ENCODE measurements at places on chromosomes 5 and 9.

DNA sequence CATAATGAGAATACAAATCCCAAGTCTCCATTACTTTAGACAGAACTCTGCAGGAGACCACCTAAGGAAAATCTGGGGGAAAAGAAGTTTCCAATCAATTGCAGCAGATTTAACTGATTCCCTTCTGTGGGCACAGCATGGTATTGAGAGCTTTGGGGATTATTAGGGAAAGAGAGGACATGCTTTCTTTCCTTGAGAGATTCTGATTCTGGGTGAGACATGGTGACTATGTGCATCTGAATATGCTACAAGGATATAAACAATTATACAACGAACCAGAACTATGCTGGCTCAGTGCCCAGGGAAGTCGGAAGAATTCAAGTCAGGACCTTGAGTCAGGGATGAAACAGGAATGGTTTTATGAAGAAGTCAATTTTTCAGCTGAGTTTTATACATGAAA, 183.7 kb downstream of the PDE4D start:
- no peak for DNase-seq

- no peak for DNase-seq
Measured at GRCh38 chr5:84727708-84728107, 343.0 kb upstream of the EDIL3 start.

DNA sequence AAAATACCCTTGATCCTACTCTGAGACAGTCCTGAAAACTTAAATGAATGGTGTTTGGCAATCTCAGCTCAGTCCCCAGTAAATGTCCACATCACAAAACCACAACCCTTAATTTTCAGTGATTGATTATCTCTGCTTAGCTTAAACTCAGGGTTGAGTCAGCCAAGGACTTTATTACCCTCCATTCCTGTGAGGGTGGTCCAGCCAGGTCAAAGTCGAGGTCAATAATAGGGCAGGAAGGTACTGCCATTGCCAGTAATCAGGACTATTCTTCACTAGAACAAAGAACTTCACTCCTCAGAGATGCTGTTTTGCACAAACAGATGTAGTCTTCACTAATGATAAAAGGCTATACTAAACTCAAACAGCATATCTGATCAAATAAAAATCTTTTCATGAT, 499.4 kb downstream of the ISL1 start:
- no peak for DNase-seq

- no peak for DNase-seq
Measured at GRCh38 chr5:181088289-181088688, 42.7 kb downstream of the OR2V1 start.

DNA sequence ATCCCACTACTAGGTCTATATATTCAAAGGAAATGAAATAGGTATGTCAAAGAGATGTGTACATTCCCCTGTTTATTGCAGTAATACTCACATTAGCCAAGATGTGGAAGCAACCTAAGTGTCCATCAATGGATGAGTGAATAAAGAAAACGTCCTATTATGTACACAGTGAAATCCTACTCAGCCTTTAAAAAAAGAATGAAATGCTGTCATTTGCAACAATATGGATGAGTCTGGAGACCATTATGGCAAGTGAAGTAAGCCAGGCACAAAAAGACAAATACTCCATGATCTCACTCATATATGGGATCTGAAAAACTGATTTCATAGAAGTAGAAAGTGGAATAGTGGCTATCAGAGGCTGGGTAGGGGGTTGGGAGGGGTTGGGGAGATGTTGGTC, 909.1 kb upstream of the DMAC1 start:
- DNase-seq: no peak

- DNase-seq: no peak
Measured at GRCh38 chr5:34051374-34051980, 8.5 kb upstream of the C1QTNF3 start.

GRCh38 chr9:125239631-125240597, 1.2 kb downstream of the HSPA5 start:
- no peak for DNase-seq

DNA sequence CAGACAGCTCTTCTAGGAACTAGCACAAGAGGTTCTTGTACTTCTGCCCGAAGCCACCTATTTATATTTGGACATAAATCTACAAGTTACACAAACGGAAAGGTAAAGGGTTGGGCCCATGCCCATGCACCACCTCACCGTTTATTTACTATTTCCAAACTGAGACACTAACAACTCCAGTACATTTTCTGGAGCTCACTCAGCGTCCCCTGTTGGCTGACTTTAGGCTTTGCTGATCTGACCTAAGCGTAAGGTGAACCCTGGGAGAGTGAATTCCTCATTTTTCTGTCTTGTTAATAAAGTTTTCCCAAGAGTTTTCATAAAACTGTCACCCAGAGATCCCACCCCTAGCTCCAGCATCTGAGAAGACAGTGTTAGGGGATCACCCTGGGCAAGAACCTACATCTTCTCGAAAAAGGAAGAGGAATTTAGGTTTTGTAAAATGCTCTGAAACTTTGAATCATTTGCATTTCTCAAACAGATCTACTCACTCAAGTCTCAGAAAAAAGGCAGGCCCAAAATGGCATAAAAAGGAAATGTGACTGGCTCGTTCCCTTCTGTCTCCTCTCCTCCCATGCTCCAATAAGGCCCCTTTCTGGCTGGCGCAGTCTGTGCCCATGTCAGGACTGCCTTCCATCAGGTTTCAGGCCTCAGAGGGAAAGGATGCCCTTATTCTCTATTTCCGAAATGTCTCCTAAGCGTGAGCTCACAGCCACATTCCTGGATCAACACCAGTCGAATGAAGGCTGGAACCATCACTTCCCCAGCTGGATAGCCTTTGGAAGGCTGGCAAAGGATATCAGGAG, 201.3 kb downstream of the FANCC start:
- no peak for DNase-seq

DNA sequence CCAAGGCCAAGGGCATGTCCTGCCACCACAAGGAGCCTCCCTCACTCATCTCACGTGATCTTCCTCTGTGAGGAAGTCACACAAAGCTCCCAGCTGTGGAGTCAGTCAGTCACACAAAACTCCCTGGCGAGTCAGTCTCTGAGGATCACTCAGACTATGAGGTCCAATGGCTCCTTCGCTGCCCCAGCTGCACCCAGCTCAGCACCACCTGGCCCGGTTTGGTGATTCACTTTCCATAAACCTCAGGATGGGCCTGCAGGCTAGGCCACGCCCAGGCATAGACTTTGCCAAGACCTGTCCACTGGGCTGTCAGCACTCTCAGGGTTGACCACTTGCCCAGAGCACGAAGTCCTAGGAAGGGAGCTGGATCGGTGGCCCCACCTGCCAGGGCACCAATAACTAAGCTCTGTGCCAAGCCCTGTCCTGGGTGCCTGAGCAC, 233.8 kb downstream of the HSPA4 start:
- no peak for DNase-seq

DNA sequence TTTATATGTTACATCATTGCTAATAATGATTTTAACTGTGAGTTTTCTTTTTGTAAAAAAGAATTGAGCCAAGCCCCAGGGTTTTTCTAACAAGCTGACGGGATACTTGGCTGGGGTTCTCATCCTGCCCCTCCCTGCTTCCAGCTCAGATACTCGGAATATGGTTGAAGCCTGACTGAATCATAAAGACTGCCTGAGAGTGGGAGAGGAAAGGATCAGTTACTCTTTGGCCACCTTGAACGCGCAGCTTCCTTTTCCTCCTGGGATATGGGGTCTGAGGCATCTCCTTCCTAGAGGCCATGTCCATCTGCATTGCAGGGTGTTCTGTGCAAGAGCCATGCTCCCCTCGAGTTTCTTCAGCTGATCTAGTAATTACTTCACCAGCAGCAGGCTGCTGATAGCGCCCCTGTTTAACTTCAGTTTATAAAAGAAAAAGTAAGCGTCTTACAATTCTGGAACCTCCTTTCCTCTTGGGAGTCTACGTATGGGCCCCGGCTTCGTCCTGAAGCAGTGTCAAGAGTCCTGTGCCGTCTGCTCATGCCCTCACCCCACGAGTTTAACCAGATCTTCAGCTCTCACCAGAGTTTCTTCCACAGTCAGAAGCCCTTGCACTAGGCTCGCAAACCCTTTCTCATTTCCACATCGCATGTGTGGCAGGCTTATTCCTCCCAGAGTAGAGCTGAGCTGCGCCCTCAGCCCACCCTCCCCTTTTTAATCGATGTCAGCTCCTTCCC, 130.0 kb downstream of the MVB12B start:
- DNase-seq: no peak

- no peak for DNase-seq
Measured at GRCh38 chr5:537621-538071, 13.4 kb upstream of the SLC9A3 start.

DNA sequence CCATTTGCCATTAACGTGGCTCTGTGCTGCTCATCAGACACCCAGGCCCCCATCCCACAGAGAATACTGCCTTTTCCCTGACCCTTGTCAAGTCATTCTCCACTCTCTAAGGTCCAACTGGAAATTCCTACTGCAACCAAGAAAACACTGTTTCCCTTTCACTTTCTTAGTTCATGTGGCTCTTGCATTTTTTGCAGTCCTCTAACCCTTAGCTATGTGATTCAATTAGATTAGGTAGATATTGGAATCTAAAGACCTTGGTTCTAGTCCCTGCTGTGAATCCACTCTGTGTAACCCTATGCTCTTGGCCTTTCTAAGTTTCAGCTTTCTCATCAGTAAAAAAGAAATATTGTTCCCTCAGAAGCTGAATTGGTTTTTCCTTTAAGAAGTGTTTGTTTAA, 649.4 kb downstream of the CCDC171 start:
- no peak for DNase-seq

GRCh38 chr5:37553720-37554404, 174.7 kb downstream of the WDR70 start:
- no peak for DNase-seq

DNA sequence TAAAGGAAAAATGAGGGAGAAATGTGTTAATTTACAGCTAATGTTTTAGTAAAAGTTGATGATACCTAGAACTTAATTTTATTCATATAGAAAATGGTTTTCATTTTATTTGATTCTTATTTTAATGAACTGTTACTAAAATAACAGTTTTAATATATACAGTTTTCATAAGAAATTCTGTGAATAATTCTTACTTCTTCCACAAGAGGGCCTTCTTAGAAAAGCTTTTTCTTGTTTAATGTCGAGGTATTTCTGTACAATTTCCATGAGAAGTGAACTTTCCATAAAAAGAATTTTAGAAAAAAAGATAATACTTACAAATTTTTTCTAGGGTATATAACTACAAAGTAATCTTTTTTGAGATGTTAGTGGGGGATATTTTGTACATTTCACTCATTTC, 73.9 kb downstream of the KLF9 start:
- DNase-seq: no peak

DNA sequence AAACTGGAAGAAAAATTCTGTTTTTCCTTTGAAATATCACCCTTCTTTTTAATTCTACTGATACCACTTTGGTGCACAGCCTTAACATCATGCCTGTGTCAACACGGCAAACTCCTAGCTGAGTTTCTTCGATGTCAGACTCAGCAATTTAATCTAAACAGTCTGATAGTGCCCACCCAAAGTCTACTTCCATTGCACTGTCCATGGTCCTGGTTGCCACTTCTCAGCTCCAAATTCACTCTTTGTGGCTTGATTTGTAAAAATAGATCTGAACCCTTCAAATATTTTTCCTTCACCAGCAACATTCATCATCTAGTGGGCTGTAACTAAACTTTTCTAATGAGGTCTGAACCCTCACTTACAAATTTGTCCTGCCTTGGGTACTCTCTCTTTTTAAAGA, 107.8 kb downstream of the NUDT12 start:
- no peak for DNase-seq

- no peak for DNase-seq
Measured at GRCh38 chr9:81902626-81903025, 25.6 kb upstream of the SPATA31D4 start.

GRCh38 chr5:179991106-179991505, 80.5 kb downstream of the RNF130 start:
- no peak for DNase-seq

DNA sequence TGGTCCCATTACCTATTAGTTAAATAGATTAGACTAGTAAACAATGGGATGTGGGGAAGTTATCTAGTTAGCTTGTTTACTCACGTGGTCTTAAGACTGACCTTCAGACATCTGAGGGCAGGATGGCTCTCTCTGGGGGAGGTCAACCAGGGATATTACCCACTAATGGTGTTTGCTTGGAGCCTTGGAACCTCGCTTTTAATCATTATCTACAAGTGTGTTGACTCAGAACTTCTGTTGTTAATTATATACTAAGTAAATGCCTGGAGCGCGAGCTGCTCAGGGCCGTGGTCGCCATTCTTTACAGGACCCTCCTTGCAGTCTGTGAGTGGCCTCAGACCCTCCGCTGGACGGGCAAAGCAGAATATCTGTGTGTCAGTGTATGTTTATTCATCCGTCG, 48.5 kb upstream of the ZNF354A start:
- no peak for DNase-seq

GRCh38 chr9:76944011-76944410, 38.1 kb upstream of the PRUNE2 start:
- no peak for DNase-seq

- DNase-seq: no peak
Measured at GRCh38 chr5:9765419-9766140, 135.4 kb upstream of the TAS2R1 start.
